Osteocyte (in vitro differentiated cells): ENCODE measurements at places on chromosomes 16 and 17. TPM values are rescaled to one million over a fixed set of nuclear protein-coding genes. Genes with fewer than 3 reads are reported as not detected.

The PRR15L gene
- total RNA-seq, result not detected in 2 replicates

The MYH13 gene
- total RNA-seq, result not detected in 2 replicates

The LGALS9B gene
- total RNA-seq, result not detected in 2 replicates

The OTOA gene
- total RNA-seq, result 0.08 TPM in 1 of 2 replicates, not detected in the other

The KDM8 gene
- 8.3 and 10.3 TPM in 2 replicates for total RNA-seq

The BCAR1 gene
- total RNA-seq, result 126 and 138 TPM in 2 replicates

The SLC25A39 gene
- 109 and 122 TPM in 2 replicates for total RNA-seq

The GDPD3 gene
- total RNA-seq, result 3.2 and 3.6 TPM in 2 replicates

The HEXIM1 gene
- 42.0 and 44.5 TPM in 2 replicates for total RNA-seq

The FAM20A gene
- not detected in 2 replicates for total RNA-seq

The CACNG4 gene
- 5.6 TPM in 2 replicates for total RNA-seq

The MYH10 gene
- total RNA-seq, result 99.6 and 110 TPM in 2 replicates

The GGA2 gene
- 59.7 and 64.6 TPM in 2 replicates for total RNA-seq

The SGCA gene
- total RNA-seq, result 12.0 and 13.0 TPM in 2 replicates

The WFIKKN1 gene
- 0.47 and 0.56 TPM in 2 replicates for total RNA-seq

The SRCIN1 gene
- total RNA-seq, result 0.05 TPM in 1 of 2 replicates, not detected in the other

The RHBDL1 gene
- total RNA-seq, result 3.6 and 5.4 TPM in 2 replicates

The KRT33A gene
- not detected in 2 replicates for total RNA-seq

The HAS3 gene
- 0.89 and 1.6 TPM in 2 replicates for total RNA-seq

The TNP2 gene
- not detected in 2 replicates for total RNA-seq

The ATP2A1 gene
- 0.42 and 0.64 TPM in 2 replicates for total RNA-seq

The CCL7 gene
- not detected in 2 replicates for total RNA-seq

The ZPBP2 gene
- total RNA-seq, result not detected in 2 replicates

The PPP1R27 gene
- 0.62 TPM in 1 of 2 replicates, not detected in the other for total RNA-seq

The ARL5C gene
- not detected in 2 replicates for total RNA-seq

The MAP2K3 gene
- 33.1 and 36.2 TPM in 2 replicates for total RNA-seq

The ENPP7 gene
- total RNA-seq, result not detected in 2 replicates
